ENCODE measurements at places on chromosomes 4 and X.

GRCh38 chr4:55854129-55854528, 681 bp downstream of the EXOC1 start:
- peak; percentile 49 for DNase-seq

DNA sequence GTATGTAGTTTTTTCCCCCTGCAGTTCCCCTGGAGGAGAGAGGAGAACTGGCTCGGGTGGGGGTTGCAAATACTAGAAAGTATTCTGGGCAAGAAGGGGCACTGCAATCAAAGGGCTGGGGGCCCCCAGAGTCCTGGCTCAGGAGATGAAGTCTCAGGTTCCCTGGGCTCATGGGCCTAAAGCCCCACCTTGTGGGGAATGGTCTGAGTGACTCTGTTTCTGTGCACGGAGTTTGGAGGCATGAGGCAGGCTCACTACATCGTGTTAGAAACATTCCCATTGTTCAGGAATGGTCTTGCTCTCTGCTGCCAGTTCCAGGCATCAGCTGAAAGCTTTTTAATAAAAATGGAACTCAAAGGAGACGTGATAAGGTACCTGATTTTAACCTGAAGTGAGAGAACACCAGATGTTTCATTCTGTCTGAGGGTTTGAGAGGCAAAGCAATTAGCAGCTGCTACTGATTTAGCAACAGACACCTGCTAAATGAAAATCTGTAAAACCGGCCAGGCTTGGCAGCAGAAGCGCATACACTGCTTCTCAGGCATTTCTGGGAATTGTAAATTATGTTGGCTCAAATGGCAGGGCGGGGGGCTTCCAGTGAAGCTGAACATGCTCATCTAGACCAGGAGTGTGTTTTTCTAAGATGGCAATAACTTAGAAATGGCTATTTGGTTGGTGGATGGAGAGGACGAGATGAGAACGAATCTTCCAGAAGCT, 122.7 kb downstream of the TMEM164 start:
- DNase-seq: no peak

- no peak for DNase-seq
Measured at GRCh38 chrX:40166582-40166981, 68.8 kb upstream of the BCOR start.

- DNase-seq: no peak
Measured at GRCh38 chrX:9785254-9785943, 830 bp upstream of the SHROOM2 start.

DNA sequence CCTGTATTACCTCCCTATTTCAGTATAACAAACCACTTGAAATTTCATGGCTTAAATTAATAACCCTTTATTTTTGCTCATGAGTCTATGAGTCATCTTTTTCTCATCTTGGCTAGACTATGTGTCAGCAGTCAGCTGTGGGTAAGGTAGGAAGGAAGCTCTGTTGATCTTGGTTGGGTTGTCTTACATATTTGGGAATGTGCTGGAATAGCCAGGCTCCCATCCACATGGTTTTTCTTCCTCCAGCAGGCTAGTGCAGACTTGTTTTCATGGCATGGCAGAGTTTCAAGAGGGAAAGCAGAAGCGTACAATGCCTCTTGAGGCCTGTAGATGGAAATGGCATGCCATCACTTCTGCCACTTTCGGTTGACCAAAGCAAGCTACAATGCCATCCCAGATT, 89.7 kb downstream of the LINC00632 start:
- DNase-seq: no peak

- DNase-seq: no peak
Measured at GRCh38 chr4:10455133-10455532, 2.1 kb downstream of the ZNF518B start.

GRCh38 chrX:51870354-51870753, 23.1 kb upstream of the MAGED1 start:
- DNase-seq: no peak

DNA sequence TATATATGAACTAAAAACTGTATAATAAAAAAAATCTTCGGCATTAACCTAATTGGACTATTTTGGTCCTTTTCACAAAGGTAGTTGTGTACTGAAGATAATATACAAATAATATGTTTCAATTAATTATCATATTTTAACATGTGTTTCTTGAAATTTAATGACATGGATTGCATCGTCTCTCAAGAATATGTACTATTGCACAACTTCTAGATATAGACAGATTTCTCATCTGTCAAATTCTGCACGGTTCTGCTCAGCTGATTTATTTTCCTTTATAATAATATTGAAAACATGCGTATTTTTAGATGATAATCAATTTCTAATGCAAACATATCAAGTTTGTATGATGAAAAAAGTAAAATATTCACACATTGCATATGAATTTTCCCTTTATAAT, 498.7 kb upstream of the PABPC4L start:
- no peak for DNase-seq

GRCh38 chr4:152535360-152535902, 461 bp downstream of the FBXW7 start:
- DNase-seq: peak; percentile 52

DNA sequence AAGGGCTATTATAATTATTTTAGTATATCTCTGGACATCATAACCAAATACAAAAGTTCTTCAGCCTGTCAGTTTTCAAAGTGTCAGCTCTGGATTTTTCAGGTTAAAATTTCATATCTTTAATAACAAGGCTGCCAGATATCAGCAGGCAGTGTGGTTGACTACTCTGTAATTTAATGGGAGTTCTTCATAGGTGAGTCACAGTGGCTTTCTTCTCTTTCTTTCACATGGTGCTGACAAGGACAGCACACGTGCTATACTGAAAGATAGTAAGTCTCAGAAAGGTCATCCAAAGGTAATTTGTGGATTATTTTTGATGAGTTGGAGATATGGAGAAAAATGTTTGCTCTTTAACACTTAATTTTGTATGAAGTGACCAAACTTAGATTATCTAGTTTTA, 43.2 kb downstream of the GALNT7 start:
- DNase-seq: no peak

DNA sequence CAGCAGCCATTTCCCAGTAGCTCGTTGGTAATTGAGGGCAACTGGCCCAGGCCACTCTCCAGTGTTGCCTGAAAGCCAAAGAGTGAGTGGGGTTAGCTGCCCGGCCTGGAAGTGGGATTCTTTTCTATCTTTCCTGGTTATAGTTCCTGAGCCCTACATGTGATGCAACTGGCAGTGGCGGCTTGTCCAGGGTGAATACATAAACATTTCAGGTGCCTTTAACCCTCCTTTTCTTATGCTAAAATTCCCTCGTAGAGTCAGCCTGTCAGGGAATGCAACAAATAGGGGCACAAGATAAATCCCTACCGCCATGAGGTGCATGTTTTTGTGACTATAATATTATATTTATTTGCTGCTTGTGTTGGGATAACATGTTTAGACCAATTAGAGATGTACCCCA, 13.4 kb upstream of the HERC5 start:
- no peak for DNase-seq

DNA sequence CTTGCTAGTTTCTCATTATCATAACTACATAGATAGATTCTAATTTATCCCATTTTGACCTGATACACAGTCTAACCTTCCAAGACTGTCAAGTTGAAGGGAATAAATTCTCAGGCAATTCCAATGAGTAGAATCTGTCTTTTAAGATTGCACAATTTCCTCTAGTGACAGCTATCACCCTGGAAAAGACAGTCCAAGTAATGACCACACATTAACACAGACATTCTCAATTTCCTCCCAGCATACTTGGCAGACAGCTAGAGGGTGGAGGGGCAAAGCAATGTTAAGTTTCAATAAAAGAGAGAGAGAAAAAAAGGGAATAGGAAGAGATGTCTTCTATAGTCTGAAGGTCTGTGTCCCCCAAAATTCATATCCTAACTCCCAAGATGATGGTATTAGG, 234.7 kb downstream of the LDB2 start:
- DNase-seq: no peak

DNA sequence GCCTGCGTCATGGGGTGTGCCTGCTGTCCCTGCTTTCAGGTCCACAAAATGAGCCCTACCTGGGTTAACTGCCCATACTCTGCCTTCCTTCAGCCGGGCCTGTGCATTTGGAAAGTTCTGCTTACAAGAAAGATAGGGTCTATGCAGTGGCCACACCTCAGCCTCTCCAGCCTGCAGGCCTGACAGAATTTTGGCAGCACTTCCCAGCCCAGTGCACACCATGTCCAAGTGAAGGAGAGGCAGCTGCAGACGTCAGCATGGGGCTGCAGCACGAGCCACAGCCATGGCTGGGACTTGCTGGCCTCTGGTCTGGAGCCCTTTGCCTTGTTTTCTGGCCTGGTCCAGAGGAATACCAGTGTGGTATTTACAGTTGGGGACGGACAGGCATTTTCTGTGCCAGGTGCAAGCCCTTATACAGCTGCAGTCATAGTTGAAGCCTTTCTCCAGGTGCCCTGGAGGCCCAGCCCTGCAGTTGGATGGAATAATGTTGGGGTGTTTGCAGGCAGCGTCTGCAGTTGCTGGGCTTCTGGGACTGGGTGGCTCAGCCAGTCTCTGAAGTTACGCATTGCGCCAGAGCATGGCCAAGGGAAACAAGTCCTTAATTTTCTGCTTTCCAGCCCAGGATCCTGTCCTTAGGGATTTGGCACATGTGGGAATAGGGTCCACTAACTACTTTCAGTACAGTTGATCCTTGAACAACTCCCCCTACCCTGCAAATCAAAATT, 26.2 kb downstream of the JADE1 start:
- no peak for DNase-seq

DNA sequence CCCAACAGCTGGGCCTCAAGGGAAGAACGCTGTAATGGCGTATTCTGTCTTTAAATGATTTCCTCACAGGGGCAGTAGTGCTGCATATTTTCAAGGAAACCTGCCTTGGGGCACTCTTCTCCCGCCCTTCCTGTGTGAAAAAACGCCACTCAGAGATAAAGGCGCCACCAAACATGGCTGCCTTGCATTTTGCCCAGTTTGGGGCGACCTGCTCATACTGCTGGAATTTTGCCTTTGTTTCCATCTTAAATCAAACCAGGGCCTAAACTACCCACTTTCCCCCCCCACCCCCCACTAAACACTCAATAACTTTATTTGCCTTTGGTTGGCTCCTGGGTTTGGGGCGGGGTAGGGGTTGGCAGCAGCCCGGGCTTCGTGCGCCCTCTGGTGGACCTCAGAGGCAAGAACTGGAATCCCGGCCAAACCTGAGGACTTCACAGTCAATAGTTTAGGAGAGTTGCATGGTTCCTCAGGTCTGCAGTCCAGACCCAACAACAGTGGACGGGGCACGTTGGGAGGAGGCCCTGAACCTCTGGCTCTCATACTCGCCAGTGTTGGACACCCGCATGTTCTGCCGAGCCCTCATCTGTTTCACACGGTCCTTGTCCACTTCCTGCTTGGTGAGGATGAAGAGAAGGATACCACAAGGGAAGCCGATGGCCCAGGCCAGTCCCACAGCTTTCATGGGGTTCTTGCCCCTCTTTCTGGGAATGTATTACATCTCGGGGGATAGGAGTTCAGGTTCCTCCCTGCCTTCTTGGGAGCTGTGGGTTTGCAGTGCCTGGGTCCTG, 220.1 kb upstream of the STK26 start:
- peak; percentile 31 for DNase-seq

DNA sequence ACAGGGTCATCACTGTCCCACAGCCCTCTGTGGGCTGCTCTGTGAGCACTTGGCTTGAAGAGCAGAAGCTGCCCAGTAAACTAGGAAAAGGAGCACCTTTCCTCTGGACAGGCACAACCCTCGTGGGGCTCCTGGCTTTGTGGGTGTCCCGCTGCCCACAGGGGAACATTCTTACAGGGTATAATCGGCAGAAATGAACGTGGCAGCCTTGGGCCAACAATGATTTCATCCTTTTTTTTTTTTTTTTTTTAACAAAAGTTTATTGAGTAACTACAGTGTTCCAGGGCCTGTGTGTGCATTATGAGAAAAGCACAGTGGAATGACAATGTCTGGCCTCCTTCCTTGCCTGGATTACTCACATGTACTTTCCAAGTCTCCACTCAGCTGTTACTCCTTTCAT, 197.2 kb downstream of the PDGFC start:
- DNase-seq: no peak

GRCh38 chr4:48271626-48272025, 2.0 kb upstream of the TEC start:
- DNase-seq: peak; percentile 27

GRCh38 chrX:38538134-38538533, 23.2 kb upstream of the TSPAN7 start:
- DNase-seq: no peak

DNA sequence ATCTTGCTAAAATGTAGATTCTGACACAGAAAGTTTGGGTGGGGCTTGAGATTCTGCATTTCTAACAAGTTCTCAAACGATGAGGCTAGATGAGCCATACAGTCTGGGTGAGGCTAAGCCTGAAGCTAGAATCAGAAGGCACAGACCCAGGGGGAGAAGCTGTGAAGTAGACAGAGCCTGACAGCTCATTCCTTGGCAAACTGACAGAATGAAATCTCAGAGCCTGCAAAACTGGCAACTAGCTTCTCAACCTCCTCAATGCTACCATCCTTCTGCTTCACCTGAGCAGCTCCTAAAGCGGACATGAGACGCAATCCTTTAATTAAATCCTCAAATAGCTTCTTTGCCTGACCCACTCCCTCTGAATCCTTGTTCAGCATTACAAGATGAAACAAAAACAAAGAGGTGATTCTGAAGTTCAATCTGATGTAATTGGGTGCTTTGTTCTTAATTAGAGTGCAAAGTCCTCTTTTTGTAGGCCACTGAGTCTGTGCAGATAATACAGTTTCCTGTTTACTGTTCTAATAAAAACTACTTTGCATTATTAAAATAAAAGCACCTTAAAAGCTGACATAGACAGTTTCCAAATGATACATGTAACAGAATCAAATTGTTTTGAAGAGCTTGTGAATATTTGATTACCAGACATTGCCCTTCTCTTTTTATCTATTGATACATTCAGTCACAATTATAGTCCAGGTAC, 71.0 kb upstream of the BMP2K start:
- peak; percentile 86 for DNase-seq

GRCh38 chr4:142778900-142779299, 67.2 kb downstream of the INPP4B start:
- no peak for DNase-seq

GRCh38 chr4:38570647-38571276, 93.2 kb upstream of the KLF3 start:
- DNase-seq: no peak

DNA sequence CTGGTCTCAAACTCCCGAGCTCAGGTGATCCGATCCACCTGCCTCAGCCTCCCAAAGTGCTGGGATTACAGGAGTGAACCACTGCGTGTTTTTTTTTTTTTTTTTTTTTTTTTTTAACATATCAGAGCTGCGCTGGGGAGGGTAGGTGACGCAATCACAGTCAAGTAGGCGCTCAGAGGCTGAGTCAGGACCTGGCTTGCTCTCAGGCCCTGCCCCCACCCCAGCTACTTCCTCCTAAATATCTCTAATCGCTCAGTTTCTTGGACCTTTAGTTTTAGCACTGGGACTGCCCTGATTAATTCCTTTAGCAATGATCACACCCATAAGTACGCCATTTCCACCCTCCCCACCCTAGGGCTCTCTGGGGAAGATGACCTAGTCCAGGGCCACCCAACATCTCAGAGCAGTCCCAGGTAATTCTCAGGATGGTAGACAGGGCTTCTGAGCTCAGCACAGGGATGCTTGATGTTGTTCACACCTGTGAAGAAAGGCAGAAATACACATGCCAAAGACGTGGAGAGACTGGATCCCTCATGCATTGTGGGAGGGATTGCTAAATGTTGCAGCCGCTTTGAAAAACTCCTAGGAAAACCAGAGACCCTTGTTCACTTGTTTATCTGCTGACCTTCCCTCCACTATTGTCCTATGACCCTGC, 50.2 kb downstream of the DDX3X start:
- peak; percentile 40 for DNase-seq
